ENCODE measurements at places on chromosomes 1 and 21.

GRCh38 chr1:19484798-19485361, 459 bp downstream of the CAPZB start:
- DNase-seq: no peak

DNA sequence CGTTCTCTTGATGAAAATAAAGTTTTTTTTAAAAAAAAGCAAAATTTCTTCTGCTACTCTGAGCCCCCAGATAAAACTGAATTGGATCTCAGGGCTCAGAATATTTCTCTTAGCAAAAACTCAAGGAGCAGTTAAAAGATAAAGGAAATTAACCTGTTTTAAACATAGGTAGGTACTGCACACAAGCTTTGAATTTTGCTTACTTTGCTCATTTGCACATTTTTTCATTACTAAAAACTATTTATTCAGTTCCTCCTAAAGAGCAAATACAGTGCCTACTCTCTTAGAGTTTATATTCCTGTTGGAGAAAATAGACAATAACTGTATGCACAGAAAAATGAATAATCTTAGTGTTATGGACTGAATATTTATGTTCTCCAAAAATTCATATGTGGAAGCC, 13.0 kb upstream of the TNFSF4 start:
- no peak for DNase-seq

GRCh38 chr1:165313903-165314302, 42.6 kb downstream of the LMX1A start:
- DNase-seq: no peak

GRCh38 chr21:31988492-31989290, 115.9 kb downstream of the HUNK start:
- no peak for DNase-seq

DNA sequence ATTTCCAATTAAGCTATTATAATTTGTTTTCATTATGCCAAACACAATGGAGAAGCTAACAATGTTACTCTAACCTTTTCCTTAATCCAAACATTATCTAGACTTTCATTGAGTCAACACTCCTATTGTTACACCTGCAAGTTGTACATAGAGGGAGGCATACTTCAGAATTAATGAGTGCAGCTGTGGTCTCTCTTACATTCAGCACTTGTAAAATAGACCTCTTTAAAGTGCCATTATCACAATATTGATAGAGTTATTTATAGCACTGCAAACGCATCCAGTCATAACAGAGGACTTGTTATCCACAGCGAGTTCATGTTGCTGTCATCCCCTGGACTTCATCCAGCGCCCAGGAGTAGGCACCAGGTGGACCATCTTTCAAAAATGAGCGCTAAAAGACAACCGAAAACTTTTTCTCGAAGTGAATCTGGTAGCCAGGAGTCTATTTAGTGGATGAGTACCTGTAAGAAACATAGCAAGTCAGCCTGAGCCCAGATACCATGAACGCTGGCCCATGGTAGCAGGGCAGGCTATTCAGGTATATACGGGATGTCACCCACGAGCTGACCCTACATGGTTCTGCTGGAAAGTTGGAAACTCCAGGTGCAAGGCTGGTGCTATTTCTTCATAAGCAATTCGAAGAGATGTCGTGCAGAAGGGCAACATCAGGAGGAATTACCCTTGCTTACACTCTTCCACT, 70.6 kb upstream of the NFIA start:
- no peak for DNase-seq

DNA sequence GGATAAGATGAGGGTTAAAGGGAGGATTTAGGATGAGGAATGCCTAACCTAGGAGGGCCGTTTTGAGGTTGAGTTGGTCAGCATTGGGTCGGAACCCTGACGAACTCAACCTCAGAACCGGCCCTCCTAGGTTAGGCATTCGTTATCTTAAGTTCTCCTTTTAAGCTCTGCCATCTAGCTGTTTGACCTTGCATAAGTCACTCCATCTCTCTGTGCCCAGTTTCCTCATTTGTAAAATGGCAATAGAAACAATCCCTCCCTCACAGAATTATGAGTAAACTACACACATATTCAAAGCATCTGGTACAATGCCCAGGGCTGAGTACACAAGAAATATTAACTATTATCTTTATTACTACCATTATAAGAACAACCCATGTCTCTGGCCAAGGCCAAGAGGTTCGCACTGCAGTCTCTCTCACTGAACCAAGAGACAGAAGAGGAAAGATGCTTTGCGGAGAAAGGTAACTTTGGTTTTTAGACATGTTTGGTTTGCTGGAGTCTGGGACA, 4.8 kb downstream of the ABCB10 start:
- no peak for DNase-seq

- no peak for DNase-seq
Measured at GRCh38 chr1:181794332-181794731, 267.2 kb downstream of the ZNF648 start.

DNA sequence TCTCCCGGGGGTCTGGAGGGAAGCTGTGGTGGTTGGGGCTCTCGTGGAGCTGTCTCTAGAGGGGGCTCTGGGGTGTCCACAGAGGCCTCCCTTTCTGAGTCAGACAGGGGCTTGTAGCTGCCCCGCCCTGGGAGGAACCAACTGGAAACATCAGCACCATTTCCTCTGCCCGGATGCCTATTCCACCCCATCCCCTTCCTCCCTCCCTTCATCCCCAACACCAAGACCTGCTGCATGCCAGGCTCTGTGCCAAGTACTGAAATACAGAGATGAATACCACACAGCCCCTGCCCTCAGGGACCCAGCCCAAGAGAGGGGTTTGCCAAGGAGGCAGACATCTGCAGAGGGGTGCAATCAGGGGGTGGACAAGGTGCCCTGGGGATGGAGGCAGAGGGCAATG, 125.6 kb upstream of the ADAR start:
- DNase-seq: no peak

- no peak for DNase-seq
Measured at GRCh38 chr1:106637566-106637965, 418.9 kb upstream of the PRMT6 start.

DNA sequence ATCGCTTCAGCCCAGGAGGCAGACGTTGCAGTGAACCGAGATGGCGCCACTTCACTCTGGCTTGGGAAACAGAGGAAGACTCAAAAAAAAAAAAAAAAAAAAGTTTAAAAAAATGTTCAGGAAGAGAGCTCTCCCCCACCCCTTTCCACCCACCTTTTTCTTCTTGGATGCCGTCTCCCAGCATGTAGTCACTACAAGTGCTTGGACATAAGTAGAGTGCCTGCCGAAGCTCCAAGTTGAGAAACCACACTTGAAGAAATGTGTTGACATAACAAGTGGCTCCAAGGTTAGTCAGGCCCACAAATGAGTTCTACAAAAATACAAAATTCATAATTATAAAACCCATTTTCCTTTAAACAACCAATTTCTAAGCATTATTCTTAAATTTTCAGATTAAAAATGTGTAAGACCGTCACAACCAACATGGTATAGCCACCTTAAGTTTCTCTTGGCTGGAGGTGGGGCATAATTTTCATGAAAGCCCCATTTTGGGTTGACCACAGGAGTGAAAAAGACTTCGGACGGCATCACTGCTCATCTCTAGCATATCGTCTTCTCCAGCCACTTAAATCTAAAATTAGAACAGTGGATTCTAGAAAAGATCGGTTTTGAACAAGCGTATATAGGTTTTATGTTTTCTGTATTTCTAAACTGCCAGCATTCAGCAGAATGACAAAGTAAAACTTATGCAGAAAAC, 26.4 kb downstream of the USP48 start:
- no peak for DNase-seq

GRCh38 chr1:44694863-44695478, 20.5 kb downstream of the ARMH1 start:
- no peak for DNase-seq

GRCh38 chr1:21922090-21923013, 14.8 kb downstream of the HSPG2 start:
- no peak for DNase-seq
